Hindlimb muscle (tissue), 1 donor: ENCODE measurements at places on chromosomes 7 and 10.

DNA sequence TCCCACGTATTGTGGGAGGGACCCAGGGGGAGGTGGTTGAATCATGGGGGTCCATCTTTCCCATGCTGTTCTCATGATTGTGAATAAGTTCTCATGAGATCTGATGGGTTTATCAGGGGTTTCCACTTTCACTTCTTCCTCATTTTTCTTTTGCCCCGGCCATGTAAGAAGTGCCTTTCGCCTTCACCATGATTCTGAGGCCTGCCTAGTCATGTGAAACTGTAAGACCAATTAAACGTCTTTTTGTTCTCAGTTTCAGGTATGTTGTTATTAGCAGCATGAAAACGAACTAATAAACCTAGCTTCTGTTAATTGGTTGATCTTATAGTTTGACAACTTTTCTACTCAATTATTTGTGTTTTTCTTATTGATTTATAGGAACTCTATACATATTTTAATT is 206.3 kb downstream of the NXPH1 start:
- no peak for DNase-seq

DNA sequence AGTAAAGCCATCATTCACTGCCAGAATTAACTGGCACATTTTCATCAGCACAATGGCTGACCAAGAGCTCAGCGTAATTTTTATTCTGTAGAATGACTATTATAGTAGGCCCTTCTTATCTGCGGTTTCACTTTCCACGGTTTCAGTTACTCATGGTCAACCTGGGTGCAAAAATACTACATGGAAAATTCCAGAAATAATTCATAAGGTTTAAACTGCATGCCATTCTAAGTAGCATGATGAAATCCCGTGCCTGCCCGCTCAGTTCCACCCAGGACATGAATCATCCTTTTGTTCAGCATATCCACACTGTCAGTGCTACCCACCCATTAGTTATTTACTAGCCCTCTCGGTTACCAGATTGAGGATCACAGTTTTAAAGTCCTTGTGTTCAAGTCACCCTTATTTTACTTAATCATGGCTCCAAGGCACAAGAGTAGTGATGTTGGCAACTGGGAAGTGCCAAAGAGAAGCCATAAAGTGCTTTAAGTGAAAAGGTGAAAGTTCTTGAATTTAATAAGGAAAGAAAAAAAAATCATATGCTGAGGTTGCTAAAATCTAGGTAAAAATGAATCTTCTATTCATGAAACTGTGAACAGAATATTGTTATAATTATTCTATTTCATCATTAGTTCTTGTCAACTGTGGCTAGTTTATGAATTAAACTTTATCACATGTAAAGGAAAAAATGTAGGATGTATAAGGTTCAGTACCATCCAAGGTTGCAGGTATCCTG is 204.9 kb downstream of the DOCK4 start:
- no peak for DNase-seq

DNA sequence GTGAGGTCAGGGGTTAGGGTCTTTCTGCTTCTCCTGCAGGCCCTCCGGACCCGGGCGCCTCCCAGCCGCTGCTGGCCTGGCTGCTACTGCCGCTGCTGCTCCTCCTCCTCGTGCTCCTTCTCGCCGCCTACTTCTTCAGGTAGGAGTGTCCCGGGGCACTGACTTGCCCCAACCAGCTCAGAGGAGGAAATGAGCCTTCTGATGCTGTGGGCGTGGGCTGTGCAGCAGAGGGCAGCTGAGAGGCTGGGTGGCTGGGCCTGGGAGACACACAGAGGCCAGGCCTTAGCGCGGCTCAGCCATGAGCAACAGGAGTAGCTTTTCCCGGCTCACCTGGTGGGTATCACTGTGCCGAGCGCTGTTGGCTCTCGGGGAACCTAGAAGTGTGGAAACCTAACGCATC is 78.9 kb downstream of the MKI67 start:
- peak; percentile 28 for DNase-seq

DNA sequence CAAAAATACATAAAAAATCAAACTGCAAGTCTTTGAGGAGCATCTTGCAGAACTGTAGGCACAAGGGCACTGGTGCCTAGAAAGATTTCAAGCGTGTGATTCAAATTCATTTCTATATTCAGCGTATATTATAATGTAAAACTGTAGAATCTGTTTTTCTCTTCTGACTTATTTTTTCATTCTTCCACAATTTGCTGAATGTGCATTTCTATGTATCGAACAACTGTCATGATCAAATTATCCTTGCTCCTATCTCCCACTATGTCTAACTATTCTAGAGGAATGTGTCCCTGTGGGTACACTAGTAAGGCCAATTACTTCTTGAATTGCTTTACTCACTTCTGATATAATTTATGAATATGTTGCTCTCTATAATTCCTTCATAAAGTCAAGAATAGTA is 283.0 kb upstream of the MAGI2 start:
- DNase-seq, result no peak
